SK-N-SH (cell line): ENCODE measurements at places on chromosomes 7 and 10.
A peak's percentile ranks its signal among the peaks of the same experiment; 100 is the strongest.

DNA sequence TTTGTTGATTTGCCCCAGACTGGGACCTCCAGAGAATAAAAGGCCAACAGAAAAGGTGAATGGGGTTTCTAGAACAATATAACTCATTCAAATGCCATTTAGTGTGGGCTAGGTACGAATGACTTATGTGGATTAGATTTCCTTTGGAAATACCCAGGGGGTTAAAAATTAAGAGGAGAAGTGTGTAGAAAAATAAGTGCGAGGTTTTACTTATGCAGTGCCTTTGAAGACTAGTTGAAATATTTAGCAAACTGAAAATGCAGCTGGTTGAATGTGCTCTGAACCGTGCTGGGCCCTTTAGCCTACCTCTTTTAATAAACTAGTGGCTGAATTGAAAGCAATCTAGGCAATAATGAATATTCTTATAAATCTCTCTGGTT is 180.6 kb downstream of the LRMDA start:
- DNase-seq, result no peak

DNA sequence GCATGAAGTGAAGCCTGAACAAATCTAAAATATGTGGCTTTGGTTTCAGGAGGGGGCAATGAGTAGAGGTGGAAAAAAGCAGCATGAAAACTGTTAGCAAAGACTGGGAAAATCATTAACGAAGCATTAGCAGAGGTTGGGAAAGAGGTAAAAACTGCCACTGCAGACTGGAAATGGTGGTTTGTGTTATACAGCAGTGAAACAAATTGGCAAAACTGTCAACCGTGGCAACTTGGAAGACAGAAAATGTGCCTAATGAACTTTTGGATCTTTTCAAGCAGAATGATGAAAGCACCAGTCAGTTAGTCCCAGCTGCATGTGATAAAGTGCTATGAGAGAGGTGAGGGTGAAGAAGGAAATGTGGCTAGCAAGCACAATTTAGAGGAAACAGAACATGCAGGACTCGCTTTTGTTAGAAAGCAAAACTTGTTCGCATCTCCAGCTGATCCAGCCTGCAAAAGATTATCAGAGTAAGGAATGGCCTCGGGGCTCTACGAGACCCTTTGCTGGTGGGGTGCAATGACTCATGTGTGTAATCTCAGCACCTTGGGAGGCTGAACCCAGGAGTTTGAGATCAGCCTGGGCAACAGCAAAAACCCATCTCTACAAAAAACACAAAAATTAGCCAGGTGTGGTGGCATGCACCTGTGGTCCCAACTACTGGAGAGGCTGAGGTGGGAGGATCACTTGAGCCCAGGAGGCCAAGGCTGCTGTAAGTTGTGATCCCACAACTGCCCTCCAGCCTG is 45.7 kb downstream of the SKIDA1 start:
- DNase-seq, result no peak

DNA sequence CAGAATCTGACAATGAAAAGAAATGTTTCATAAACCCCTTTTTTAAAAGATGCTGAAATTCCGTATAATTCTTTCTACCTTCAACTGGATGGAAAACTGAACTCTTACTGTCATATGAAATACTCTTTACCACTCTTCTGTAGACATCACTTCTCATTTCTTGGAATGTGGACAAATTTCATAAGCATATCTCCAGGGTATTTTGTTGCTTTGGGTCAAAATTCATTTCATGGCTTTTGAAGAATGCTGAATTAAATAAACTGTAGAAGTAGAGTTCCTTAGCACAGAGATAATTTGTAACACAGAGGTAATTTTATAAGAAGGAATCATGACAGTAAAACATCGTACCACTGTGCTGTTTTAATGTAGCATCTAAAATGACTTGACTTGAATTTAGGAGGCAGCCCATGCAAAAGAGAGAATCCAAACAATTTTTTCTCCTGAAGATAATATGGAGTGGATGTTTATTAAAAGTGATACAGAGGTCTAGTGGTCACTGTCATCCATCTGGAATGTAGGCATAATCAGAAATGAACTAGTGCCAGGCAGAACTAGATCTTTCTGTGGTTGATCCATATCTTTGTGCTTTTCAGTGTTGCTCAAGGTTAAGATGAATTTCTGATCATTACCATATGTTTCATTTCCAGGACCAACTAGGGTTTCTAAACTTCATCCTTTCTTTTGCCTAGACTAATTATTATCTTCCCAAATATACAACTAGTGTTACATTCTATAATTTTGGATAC is 492.0 kb downstream of the KIF20B start:
- DNase-seq, result no peak

GRCh38 chr7:37234928-37235327 is 213.7 kb downstream of the ELMO1 start:
- DNase-seq, result peak; percentile 54

DNA sequence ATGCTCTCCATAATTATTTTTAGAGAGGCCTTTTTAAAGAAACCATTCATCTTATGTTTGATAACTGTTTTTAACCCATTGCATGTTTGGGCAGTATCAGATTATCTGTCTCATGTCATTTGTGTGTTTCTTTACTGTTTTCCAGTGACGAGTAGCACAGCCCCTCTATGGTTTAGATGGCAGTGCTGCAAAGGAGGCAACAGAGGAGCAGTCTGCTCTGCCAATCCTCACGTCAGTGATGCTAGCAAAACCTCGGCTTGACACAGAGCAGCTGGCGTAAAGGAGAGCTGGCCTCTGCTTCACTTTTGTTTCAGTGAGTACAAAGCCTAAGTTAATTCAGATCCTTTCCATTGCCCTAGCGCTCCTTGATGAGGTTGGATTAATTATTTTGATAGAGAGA is 80.4 kb upstream of the GARIN1A start:
- peak; percentile 61 for DNase-seq

DNA sequence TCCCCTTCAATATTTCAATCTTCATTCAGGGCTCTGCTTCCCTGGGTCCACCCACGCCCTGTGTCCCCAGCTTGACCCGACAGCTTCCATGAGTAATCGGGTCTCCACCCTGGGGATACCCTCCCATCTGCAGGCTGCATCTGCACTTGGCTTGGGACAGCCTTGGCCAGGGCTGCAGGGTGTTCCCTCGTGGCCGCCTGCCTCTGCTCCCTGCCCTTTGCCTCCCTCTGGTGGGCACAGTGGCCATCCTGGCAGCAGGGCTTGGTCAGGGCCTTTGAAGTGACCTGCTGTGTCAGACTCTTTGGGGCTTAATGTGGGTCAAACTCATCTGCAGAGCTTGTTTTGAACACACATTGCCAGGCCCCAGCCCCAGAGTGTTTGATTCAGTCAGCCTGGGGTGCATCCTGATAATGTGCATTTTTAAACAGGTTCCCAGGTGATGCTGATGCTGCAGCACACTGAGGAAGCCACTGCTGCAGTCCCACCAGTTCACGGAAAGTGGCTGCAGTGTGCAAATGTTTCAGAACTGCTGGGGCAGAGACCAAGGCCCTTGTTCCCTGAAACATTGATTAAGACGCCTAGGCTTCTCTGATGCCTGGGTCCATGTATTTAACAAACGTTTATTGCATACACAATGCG is 80.7 kb upstream of the SEC61G start:
- DNase-seq, result peak; percentile 78

DNA sequence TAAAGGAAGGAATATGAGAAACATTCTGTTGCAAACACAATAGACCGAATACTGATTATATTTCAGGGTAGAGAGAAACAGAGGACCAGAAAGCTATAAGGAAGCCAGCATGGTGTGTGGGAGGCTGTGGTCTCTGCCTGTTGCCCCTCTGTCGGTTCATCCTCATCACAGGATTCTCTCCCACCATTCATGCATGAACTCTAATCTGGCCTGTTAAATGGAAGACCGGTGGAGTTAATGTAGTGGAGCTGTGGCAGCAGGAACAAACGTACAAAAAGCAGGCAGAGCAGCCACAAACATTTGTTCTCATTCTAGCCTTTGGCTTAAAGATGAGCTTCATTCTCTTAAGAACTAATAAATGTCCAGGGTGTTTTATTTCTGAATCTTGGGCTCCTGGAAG is 902.4 kb downstream of the LRMDA start:
- DNase-seq, result no peak

DNA sequence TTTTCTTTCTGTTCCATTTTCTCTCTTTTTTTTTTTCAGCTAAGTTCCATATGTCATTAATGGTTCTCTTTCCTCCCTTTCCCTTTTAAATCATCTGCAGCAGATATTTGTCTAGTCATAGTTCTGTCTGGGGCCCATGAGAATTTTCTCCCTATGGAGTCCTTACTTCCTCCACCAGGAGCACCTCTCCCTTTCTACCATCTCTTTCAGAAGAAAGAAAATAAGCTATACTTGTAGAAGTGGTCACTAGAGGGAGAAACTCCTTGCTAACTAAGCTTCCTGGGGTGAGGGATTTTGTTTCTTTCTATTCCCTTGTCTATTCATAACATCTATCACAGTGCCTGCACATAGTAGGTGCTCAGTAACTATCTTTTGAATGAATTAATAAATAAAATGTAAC is 230.2 kb upstream of the HPS1 start:
- DNase-seq, result no peak

DNA sequence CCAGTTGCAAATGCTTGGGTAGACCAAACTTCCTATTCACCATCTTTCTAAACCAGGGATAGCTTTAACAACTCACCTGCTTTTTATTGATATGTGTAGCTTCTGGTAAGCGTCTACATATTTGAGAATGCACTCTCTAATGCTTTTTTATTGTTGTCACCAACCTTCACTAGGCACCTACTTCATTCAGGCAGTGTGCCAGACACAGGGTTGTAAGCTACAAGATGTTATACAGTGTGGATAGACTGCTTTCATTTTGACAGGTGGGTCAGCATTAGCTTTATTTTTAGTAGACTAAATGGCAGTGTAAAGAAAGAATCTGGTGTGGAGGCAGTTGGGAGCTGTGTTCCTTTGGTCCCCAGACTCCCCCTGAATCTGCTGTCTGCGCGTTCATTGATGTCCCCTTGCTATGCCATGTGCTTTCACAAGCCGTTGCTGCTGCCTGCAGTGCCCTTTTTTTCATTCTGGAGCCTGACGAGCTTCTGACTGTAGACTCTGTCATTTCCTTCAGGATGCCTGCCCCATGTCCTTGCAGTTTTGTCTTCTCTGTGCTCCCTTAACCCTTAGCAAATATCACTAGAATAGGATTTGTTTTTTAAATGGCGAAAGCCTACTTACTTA is 32.1 kb downstream of the NRF1 start:
- DNase-seq, result no peak

DNA sequence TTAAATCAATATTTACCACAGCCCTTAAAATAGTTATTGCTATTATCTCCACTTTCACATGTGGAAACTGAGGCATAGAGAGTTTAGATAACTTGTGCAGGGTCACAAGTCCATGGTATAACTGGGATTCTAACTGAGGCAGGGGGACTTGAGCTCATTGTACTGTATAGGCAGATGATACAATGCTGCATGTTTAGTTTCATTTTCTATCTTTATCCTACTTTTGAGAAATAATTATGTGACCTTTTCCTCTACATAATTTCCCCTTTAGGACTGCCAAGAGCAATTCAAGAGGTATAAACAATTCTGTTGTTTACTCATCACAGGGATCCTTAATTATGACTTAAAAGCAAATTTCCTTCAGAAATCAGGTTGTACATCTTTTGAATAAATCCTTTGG is 193.1 kb downstream of the SUGCT start:
- DNase-seq, result no peak

GRCh38 chr7:34373940-34374339 is 284.1 kb upstream of the NPSR1 start:
- no peak for DNase-seq

- no peak for DNase-seq
Measured at GRCh38 chr7:98626460-98627412, 9.7 kb downstream of the NPTX2 start.

DNA sequence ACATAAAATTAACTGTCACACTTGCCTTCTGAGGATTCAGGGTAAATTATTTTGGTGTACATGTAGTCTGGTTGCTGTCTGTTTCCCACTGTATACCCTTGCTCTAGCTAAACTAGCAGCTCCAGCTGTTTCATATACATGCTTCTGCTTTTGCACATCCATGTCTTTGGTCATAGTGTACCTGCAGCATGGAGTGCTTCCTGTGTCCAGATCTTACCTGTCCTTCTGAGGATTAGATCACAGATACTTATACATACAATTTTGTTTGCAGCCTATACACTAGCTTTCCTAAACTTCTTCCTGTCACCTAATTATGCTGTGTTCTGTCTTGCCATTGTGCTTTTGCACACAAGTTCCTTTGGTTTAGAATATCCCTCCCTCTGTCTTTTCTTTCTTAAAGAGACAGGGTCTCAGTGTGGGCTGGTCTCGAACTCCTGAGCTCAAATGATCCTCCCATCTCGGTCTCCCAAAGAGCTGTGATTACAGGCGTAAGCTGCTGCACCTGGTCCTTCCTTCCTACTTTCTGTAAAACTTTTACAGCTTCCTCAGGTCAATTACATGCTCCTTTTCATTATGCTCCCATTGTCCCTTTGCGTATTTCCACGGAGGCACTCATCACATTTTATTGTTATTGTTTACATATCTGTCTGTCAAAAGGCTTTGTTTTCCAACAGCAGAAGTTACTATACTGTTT is 33.8 kb downstream of the TPST1 start:
- DNase-seq, result no peak

GRCh38 chr7:158093156-158093796 is 494.3 kb downstream of the PTPRN2 start:
- no peak for DNase-seq

DNA sequence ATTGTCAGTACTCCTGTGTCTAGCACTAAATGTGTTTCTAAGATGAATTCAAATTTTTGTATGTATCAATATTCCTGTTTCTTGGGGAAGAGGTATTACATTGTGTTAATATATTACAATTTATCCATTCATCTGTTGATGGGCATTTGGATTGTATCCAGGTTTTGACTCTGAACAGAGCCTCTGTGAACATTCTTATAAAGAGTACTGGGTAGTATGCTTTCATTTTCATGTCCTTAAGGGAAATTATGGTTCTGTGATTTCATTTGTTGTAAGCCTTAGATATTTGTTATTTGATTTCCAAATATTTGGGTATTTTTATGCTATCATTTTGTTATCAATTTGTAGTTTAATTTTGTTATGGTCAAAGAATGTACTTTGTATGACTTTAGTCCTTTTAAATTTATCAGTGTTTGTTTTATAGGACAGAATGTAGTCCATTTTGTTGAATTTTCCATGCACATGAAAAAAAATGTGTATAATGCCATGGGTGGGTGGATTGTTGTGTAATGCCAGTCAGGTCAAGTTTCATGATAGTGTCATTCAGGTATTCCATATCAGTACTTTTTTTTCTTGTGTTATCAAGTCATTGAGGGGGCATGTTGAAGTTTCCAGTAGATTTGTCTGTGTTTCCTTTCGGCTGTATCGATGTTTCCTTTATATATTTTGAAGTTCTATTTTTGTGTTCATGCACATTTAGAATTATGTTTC is 38.4 kb downstream of the STAM start:
- no peak for DNase-seq

GRCh38 chr7:134996097-134996550 is 9.8 kb downstream of the AGBL3 start:
- DNase-seq, result peak; percentile 37

GRCh38 chr7:150952331-150953050 is 25.6 kb downstream of the KCNH2 start:
- no peak for DNase-seq
